ENCODE measurements at places on chromosomes 12 and 14.

GRCh38 chr12:93970900-93971688, 177.3 kb upstream of the PLXNC1 start:
- DNase-seq = no peak

DNA sequence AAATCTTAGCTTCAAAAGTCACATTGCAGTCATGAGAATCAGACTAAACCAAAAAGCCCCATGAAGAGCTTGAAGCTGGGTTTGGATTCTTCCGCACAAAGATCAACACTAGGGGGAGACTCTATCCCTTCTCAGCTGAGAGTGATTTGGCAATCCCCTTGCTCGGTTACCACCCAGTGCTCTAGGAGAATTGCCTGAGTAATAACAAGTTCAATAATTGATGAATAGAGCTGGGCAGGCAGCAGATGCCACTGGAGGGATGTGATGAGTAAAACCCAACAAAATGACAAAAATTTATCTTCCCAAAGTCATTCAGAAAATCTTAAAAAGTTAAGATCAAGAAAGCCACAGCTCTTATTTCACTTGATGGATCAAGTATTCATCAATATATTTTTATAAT, 185.6 kb upstream of the ARID2 start:
- peak; percentile 65 for DNase-seq

DNA sequence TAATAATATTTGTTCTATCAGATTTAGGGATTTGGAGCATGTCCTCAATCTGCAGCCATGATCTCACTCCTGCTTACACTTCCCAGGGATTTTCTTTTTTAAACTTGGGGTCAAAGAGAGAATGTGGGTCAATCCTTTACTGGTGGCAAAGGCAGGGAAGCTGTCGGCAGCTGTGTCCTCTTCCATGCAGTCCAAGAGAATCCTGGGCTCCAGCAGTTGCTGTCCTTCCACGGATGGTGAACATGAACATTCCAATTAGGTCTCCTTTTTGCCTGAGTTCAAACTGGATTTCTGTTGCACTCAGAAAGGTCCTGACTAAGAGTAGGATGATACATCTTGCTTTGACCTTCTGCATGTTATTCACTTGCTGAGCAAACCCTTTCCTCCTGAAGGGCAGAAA, 73.9 kb downstream of the ARL6IP4 start:
- no peak for DNase-seq

DNA sequence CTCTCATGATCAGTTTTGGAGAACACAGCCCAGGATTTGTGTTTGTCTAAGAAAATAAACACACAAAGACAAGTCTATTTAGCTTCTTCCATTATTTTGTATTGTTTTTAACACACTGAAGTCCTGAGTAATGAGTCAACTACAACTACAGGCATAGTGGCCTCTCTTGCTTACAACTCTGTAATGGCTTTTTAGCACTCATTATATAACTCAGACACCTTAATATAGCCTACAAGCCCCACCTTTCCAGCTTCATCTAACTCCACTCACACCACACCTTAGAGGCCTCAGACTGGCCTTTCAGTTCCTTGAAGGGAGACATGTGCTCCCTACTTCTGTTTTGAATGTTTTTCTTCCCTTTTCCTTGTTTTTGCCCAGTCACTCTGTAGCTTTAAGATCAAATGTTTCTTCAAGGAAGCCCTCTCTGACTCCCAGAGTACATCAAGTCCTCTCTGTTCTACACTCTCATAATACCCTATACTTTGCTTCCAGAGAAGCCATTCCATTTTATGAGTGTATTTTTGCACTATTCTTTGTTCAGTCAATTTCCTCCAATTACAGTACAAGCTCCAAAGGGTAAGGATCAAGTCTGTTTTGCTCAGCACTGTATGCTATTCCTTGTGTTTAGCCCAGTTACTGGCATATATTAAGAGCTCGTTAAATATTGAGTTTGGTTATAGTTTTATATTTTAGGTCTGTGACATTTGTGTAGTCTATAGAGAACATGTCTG, 233.6 kb upstream of the ARHGAP5 start:
- DNase-seq = no peak

DNA sequence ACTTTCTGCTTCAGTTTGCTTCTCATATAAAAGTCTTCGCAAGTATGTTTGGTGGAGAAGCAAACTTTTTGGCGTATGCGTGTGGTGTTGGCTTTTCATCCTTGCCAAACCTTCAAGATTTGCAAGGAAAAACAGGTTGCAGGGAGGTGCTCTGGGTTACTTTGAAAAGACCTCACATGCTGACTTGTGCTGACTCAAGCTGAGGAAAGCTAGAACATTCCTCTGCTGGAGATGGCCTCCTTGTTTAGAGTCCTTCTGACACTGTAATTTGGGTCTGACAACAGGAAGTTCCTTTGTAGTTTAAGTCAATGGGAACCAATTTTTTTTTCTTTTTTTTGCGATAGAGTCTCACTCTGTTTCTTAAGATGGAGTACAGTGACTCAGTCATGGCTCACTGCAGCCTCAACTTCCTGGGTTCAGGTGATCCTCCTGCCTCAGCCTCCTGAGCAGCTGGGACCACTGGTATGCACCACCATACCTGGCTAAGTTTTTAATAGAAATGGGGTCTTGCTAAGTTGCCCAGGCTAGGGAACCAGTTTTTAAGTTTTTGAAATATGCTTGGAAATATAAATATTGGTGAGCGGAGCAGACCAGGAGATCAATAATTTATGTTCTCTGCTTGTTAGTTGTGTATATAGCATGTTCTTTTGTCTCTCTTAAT, 2.6 kb upstream of the ACACB start:
- no peak for DNase-seq

DNA sequence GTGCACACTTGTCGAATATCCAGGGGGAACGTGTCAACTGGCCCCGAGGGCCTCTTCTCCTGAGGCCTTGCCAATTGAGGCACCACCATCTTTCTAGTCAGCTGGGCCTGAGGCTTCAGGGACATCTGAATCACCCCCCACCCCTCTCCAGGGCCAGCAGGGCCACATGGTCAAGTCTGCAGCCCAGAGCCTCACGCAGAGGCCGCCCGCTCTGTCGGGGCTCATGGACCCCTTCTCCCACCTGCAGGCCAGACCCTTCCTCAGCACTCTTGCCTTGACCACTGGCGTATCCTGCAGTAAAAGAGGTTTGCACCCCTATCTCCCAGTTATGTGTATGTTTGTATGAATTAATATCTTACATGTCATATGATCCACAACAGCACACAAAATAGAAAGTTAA, 182.3 kb downstream of the CALM1 start:
- no peak for DNase-seq

DNA sequence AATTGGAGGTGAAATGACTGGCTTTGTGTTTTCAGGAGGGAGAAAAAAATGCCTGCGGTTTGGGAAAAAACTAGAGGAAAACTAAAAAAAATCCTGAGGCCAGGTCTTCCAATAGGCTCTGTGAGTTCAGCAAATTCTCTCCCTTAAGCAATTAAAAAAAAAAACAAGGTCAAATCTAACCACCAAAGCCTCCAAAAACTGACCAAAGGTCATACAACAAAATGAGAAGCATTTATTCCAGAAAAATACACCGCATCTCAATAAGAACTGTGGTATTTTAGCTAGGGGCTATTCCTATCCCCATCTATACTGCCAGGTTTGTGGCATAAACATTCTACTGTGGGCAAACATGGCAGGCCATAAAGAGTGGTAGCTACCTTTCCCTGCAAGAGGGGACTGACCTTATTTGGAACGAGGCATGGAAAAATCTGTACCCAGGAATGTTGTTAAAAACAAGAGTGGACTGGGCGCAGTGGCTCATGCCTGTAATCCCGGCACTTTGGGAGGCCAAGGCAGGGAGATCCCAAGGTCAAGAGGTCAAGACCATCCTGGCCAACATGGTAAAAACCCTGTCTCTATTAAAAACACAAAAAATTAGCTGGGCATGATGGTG, 60.0 kb downstream of the LRP6 start:
- no peak for DNase-seq

DNA sequence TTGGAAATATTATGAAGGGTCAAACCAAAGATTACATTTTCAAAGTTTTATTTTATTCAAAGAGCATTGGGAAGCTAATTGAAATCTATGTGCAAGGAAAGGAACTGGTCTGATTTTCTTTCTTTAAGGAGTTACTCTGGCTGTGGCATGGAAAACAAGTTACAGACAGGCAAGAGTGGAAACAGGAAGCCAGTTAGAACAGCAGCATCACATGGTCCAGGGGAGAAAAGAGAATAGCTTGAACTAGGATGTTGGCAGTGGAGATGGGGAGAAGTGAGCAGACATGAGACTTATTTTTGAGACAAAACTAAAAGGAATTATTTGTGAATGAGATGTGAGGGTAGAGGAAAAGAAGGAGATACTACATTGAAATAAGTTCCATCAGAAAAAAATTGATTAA, 3.4 kb downstream of the OR11G2 start:
- DNase-seq = no peak
